ENCODE measurements at places on chromosomes 12 and 14.

DNA sequence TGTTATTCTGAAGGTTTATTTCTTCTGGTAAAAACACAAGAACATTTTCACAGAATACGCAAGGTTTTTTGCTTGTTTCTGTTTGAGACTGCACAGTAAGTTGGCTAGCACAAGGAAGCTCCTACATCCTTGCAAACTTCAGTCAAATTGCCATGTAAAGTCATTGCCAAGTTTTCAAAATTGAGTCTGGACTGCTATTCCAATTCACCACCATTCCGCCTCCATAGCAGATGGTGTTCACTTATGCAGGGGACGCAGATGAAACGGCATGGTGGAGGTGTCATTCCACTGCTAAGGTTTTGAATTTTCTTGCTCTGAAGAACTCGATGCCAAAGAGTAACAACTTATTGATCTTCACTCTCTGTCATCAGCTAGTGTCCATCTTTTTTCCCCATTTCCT, 303.9 kb upstream of the SYT1 start:
- DNase-seq, result no peak

DNA sequence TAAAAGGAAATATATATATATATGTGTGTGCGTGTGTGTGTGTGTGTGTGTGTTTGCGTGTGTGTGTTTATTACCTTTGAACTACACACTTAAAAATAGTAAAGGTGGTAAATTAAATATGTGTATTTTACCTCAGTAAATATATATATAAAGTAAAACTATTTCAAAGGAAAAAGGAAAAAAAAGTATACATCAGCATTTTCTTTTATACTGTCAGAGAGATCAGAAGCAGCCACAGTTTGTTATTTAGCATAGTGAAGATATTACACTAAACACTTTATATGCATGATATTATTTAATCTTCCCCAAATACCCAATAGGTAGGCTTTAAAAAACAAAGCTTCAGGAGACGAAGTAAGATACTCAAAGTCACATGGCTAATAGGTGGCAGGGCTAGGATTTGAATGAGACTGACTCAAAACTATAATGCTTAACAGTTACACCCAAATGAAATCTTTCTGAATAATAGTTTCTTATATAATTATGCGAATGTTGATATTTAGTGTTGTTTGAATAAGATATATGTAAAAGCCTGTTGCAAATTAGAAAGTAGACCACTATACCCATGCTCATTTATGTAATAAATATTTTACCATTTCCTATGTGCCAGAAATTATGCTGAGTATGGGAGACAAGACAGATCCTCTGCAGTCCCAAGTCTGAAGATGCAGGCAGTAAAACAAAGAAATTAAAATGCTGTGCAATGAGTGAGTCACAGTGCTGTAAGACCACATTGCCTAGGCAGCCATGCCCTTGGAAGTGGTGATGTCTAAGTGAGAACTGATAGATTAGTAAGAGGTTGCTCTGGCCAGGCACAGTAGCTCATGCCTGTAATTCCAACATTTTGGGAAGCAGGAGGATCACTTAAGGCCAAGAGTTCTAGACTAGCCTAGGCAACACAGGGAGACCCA, 66.1 kb downstream of the PDZRN4 start:
- DNase-seq, result no peak

- DNase-seq, result no peak
Observed at GRCh38 chr12:63325757-63326156, 174.8 kb upstream of the AVPR1A start.

DNA sequence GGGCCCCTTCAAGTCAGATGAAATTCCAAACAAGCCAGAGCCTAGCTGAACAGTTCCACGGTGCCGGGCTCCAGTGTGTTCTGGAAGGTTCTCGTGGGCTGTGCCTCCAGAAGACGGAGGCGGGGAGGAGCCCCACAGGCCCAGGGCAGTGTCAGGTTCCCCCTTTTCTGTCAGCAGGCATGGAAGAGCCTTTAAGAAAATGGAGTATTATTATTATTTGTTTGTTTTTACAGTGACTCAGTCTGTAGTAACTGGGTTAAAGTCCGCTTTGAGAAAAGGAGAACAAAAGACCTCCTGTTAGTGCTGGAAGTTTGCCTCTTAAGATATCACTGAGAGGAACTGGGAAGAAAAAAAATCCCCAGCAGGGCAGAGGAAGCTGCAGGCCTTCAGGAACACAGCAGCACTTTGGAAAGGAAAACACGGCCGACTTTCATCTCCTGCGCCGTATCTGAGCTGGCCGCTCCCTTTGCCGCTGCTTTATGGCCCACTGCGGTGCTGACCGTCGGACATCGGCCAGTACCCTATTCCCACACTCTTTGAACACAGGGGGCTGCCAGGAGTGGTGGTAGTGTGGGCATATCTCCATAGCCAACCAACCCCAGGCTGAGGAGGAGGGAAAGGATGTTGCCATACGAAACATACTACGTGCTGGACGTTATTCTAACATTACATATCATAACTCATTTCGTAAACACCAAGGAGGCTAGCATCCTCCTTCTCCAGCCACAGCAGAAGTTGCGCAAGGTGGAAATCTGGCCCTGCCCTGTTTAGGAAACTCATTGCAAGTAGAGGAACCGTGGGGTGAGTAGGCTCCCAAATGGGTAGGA, 194.0 kb downstream of the ZFP36L1 start:
- no peak for DNase-seq

DNA sequence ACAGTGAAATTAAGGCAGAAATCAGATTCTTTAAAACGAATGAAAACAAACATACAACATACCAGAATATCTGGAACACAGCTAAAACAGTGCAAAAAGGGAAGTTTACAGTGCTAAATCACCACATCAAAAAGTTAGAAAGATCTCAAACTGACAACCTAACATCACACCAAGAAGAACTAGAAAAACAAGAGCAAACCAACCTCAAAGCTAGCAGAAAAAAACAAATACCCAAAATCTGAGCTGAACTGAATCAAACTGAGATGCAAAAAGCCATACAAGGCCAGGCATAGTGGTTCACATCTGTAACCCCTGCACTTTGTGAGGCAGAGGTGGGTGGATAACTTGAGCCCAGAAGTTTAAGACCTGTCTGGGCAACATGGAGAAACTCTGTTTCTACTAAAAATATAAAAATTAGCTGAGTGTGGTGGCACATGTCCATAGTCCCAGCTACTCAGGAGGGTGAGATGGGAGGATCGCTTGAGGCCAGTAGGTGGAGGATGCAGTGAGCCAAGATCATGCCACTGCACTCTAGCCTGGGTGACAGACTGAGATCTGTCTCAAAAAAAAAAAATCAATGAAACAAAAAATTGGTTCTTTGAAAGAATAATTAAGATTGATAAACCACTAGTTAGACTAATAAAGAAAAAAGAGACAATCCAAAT, 33.2 kb upstream of the LDHB start:
- no peak for DNase-seq

GRCh38 chr12:101044512-101045059, 165.5 kb downstream of the SLC5A8 start:
- DNase-seq, result no peak

- DNase-seq, result peak; percentile 56
Observed at GRCh38 chr14:23929822-23930294, 23.7 kb upstream of the DHRS4 start.

DNA sequence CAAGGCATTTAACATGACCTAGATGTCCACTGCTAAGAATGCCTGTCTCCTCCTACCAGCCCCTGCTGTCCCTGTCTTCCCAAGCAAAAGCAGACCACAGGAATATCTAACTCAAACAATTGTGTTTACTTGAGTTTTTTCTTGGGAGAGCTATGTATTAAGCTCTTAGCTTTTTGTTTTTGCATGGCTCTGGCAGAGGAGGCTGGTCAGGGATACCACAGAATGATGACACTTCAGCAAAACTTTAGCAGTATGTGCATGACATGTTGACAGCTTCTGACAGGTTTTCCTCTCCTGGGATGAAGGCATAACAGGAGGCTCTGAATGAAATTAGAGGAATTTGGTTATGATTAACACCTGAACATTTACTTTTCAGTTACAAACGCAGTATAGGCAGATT, 6.9 kb downstream of the TMBIM6 start:
- no peak for DNase-seq

DNA sequence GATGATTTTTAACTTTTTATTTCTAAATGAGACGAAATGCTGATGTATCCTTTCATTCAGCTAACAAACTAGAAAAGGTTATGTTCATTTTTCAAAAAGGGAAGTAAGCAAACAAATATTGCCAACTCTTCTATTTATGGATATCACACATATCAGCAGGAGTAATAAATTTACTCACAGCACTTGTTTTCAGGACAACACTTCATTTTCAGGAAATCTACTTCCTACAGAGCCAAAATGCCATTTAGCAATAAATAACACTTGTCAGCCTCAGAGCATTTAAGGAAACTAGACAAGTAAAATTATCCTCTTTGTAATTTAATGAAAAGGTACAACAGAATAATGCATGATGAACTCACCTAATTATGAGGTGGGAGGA, 139.6 kb downstream of the HMGA2 start:
- no peak for DNase-seq

DNA sequence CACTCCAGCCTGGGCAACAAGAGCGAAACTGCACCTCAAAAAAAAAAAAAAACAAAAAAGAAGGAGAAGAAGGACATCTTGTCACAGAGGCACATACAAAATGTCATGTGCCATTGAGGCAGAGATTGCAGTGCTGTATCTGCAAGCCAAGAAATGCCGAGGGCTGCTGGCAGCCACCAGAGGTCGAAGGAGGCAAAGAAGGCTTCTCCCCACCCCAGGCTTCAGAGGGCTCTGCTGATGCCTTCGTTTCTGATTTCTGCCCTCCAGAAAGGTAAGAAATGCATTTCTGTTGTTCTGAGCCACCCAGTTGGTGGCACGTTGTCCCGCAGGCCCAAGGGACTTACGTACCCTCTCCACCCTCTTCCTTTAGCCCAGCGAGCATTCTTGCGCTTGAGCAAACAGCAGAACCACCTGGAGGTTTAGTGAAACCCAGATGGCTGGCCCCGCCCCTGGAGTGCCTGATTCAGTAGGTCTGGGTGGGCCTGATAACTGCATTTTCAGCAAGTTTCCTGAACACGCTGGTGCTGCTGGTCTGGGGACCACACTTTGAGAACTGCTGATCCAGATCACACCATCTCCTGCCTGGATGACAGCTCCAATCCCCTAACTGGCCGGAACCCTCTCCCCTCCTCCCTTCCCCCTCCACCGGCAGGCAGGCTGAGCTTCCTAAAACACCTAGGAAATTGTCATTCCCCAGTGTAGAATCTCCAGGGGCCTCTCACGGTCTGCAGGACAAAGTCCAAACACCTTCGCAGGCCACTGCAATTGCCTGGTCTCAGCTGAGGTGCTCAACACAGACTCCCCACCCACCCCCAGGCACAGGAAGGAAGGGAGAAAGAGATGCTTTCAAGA, 21.1 kb upstream of the SCARB1 start:
- DNase-seq, result no peak

- DNase-seq, result no peak
Observed at GRCh38 chr14:96260341-96260821, 4.4 kb downstream of the BDKRB1 start.

- DNase-seq, result no peak
Observed at GRCh38 chr14:24705840-24706239, 71.8 kb upstream of the GZMB start.

DNA sequence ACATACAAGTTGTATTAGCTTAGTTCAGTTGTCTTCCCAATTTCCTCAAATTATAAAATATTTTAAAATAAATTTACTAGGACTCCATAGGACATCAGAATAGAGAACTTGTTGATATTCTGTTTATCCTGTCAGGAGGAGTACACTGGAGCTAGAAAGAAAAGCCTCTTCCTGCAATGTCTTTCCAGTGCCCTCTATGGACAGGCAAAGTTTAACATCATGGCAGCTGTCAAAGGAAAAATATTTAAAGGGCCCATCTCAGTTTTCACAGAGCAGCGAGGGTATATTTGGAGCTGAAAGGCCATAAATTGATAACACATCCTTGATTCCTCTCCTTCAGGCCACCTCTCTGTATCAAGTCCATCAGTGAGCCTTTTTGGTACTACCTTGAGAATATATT, 19.0 kb downstream of the DIP2B start:
- no peak for DNase-seq

- no peak for DNase-seq
Observed at GRCh38 chr12:62934239-62934798, 631 bp downstream of the PPM1H start.

GRCh38 chr12:62760779-62761178, 174.2 kb downstream of the PPM1H start:
- DNase-seq, result no peak

DNA sequence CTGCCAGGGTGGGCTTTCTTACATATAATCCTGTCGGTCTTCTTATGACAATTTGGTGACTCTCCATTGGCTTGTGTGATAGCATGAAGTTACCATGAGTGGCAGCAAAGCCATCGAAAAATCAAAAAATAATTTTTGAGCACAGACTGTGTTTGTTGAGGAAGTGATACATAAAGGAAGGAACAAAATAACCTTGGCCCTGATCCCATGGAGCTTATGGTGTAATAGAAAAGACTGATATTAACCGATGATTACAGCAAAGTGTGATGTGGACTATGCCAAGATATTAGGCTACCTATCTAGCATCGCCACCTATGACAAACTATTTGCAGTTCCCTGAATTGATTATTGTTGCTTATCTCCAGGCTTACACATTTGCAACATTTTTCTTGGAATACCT, 383.2 kb downstream of the AEBP2 start:
- no peak for DNase-seq

DNA sequence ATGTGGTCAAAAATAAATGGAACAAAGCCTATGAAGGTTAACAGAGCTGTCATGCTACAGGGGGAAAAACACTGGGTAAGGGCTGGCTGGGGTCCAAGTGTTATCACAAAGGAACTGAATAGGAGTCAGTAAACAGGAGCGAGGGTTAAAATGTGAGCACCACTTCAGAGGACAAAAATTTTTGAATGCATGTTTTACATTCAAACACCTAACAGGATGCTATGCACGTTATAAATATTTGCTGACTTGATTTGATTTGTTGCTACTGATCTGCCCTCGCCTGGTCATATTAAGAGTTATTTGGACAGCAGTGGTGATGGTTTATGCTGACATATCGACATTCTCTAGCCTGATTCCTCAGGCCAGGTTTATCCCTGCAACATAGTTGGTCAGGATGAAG, 7.4 kb upstream of the KTN1 start:
- DNase-seq, result no peak

GRCh38 chr12:122206976-122207375, 3.5 kb downstream of the B3GNT4 start:
- no peak for DNase-seq

DNA sequence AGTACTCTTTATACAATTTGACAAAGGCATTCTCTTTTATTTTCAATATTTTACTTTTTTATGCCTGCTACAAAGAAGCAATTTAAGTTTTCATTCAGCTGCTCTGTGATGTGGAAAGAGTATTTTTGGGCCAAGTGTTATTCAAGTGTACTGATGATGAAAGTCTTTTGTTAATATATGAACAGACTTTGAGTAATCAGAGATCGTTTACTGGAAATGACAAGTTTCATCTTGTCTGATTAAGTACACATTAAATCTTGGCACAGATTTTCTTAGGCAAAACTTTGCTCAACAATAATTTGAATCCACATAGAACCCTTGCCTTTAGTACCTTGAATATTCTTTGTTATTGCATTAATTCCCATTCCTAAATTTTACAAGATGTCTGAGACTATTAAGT, 13.3 kb upstream of the PZP start:
- no peak for DNase-seq
